ENCODE measurements at places on chromosomes 2 and 18. TPM values are rescaled to one million over a fixed set of nuclear protein-coding genes. Genes with fewer than 3 reads are reported as not detected.

Gene LHCGR
- total RNA-seq: not detected

Gene MAP4K4
- 146 TPM for total RNA-seq

- DNase-seq: no peak
Observed at GRCh38 chr2:229174794-229175496, 96.1 kb downstream of the PID1 start.

Gene ERMN
- total RNA-seq: 1.1 TPM

Gene TLX2
- not detected for total RNA-seq

Gene YIPF4
- total RNA-seq: 77.5 TPM

DNA sequence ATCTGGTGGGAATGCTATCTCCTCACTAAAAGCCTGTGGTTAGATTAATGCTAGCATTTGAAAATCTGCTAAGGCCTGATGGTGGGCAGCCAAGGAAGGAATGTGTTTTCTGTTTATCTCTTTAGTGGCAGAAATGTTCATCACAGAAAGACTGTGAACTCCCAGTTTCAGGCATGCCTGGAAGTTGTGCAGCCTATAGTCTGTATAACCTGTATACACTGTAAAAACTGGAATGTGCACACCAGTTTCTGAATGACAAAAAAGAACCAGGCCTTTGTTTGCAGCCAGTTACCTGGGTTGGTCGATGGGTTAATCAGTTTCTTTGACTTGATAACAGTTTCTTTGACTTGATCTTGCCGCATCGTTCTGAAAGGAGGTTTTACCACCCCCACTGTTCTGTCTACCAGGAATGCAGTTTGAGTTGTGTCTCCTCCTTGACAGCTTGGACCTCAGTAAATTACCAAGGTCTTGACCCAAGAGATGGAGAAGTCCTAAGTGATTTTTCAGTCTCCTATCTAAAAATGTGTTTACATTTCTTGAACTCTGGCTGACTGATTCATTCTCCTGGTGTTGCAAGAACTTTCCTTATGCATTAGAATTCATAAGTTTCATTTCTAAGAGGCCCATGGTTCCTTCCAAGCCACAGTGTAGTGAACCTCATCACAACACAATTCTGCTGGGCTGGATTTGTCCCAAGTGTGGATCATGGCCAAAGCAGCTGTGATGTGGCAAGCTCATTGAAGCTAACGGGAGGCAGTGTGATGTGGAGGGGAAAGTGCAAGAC lies 62.2 kb downstream of the KIAA2012 start:
- DNase-seq: peak; percentile 78

GRCh38 chr2:70897977-70898226 lies 37.8 kb upstream of the ATP6V1B1 start:
- DNase-seq: no peak

- peak; percentile 89 for DNase-seq
Observed at GRCh38 chr2:85753525-85754312, at the start of gene ATOH8. ATOH8 (plus strand) TSS chr2:85753991; CDS start chr2:85754190, 199 bp downstream.

Gene MAL
- 12.7 TPM for total RNA-seq

DNA sequence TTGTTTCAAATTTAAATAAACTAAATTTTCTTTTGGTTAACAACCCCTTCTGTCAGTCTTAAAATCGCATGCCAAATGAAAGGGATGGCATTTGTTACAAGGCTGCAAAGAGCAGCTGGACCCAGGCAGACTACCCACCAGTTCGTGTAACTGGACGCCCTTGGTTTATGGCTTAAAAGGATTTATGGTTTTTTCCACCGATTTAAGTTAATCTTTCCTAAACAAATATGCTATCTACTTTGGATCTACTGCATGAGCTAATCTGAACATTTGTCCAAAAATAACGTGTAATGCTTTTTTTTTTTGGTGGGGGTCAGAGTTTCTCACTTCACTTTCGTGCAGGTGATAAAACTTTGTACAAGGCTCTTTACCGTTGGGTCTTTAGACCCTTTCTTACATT lies 62.9 kb downstream of the DIS3L2 start:
- DNase-seq: no peak

- DNase-seq: no peak
Observed at GRCh38 chr18:68940754-68941153, 142.9 kb downstream of the CCDC102B start.

- DNase-seq: no peak
Observed at GRCh38 chr2:11527001-11527400, 6.8 kb upstream of the GREB1 start.

Gene ICA1L
- 4.1 TPM for total RNA-seq

GRCh38 chr2:241209271-241209670 lies 20.8 kb downstream of the ANO7 start:
- DNase-seq: no peak

Gene CYP27A1
- 7.9 TPM for total RNA-seq

DNA sequence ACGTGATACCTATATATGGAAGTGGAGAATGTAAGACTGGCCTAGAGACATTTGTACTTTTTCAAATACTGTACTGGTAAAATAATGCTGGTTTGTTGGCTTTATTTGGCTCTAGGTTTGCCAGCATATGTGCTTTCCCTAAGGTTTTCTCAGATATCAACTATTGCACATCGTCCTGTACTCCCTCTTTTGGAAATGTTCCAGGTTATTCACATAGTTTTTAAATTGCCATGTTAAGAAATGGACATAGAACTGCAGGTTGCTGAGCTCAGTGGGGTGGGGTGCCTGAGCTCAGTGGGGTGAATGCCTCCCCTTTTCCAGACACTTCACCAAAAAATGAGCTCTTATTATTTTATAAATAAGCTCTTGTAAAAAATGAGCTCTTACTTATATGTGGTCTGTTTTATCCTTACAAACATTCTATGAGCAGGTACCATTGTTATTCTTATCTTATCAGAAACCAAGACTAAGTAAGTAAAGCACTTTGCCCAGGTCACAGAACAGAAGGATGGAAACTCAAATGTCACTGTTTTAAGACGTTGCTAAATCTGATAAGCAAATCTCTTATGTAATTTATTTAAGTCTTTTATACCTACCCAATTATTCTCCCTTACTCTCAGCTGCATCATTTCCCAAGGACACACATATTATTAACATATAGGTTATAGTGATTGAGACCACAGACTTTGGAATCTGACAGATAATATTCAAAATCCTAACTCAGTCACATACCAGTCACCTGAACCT lies 99.0 kb downstream of the CPS1 start:
- no peak for DNase-seq

Gene STPG4
- not detected for total RNA-seq

GRCh38 chr2:173347305-173348168 lies 7.1 kb upstream of the CDCA7 start:
- DNase-seq: no peak

Gene CDH20
- total RNA-seq: not detected

Gene XIRP2
- total RNA-seq: 2,395 TPM
